ENCODE measurements at places on chromosomes 4 and X.

- no peak for DNase-seq
Measured at GRCh38 chr4:138659812-138660316, 355.7 kb upstream of the NOCT start.

DNA sequence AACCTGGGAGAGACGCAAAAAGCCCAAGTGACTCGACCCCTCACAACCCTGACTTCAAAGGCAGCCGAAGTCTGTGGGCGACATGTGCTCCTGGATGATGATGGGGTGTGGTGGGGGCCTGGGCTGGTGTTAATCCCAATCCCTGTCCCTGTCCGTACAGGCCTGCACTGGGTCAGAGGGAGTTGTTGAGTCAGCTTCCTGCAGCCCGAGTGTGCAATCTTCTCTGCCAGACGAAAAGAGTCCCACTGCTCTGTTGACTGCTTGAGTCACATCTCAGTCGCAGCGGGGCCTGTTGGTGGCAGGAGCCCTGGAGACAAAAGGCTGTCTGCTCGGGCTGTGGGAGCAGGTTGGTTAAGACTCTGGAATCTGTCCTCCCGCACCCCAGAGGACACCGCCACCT is 10.3 kb downstream of the FAM3A start:
- peak; percentile 56 for DNase-seq

- DNase-seq, result no peak
Measured at GRCh38 chrX:129626026-129626425, 28.7 kb downstream of the APLN start.

DNA sequence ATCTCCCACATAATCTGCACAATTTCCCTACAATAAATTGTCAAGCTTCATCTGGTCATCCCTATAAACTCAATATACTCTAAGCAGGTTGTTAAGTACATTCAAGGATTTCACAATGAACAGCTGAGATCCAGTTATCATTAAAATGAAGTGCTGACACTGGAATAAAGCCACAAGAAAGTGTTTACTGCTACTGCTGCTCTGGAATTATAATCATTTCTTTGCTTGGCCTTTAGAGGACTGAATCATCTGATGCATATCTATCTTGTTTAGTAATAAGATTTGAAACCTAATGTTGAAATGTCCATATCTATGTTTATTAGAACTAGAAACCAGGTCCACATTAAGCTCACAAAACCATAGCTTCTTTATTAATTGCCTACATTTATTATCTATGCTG is 338.6 kb upstream of the ZFP42 start:
- no peak for DNase-seq

DNA sequence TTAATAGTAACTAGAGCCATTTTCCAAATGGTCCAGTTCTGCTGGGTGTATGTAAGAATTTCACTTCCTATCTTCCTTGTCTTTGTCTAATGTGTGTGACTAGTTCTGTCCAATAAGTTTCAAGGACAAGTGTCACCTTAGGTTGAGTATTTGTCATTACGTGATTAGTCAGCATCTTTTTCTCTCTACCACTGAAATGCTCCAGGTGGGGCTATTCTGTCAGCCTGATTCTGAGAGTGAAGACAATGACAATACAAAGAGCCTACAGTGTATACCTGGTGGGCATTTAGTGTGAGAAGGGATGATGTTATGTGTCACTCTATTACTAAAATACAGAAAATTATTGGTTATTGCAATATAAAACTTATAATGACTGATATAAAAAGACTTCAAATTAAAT is 876.3 kb downstream of the C4orf33 start:
- DNase-seq, result no peak

GRCh38 chr4:147975325-147975724 is 243.4 kb downstream of the ARHGAP10 start:
- no peak for DNase-seq

- no peak for DNase-seq
Measured at GRCh38 chr4:186693159-186693815, 30.4 kb downstream of the FAT1 start.

- DNase-seq, result peak; percentile 38
Measured at GRCh38 chr4:47525154-47525819, 40.2 kb downstream of the ATP10D start.

DNA sequence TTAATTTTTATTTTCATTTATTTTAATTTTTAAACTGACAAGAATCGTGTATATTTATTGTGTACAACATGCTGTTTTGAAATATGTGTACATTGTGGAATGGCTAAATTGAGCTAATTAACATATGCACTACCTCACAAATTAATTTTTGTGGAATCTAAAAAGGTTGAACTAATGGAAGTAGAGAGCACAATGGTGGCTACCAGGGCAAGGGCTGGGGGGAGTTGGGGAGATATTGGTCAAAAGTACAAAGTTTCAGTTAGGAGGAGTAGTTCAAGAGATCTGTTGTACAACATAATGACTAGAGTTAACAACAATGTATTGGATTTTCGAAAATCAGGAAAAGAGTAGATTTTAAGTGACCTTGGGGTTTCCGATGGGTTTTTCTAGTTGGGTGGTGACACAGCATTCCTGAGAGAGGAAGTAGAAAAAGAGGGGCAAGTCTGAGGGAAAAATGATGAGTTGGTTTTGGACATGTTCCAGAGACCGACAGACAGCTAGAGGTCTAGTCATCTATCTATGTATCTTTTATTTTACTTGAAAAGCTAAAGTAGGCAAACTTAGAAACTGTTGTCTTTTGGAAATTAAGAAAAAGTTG is 23.2 kb downstream of the APOO start:
- DNase-seq, result no peak

- DNase-seq, result peak; percentile 81
Measured at GRCh38 chrX:45769761-45770582, 569.3 kb upstream of the DIPK2B start.

- DNase-seq, result no peak
Measured at GRCh38 chr4:117370944-117371668, 285.7 kb upstream of the TRAM1L1 start.

DNA sequence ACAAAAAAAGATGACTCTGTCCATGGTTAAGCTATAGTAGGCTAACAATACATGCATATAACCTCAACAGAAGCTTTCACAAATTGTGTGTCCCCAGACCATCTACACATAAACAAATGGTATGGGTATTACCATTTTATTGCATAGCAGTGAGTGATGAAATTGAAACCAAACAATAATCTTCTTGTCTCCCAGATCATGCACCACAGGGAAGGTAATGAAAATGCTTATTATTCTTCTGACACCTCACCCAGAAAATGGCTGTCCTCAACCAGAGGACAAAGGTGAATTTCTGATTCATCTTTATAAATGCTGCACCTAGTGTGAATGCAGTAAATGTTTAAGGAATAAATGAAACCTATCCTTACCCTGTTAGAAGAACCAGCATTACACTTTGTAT is 8.0 kb downstream of the PRSS12 start:
- no peak for DNase-seq

DNA sequence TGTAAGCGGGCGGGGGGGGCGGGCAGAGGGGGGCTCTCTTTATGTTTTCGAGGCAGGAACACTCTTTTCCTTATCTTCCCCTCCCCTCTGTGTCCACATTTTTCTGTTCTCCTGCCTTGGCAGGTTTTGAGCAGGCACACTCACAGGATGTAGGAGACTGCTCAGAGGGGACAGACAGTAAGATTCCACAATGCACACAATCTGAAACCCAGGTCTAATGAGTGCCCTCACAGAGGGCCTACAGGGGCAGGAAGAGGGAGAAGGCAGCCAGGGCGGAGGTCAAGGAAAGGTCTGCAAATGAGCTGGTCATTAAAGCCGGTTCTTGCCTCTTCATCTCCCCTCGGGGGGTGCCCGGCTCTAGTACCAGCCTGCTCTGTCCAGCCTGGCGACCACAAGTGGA is 106.1 kb upstream of the ATP6AP2 start:
- DNase-seq, result no peak

DNA sequence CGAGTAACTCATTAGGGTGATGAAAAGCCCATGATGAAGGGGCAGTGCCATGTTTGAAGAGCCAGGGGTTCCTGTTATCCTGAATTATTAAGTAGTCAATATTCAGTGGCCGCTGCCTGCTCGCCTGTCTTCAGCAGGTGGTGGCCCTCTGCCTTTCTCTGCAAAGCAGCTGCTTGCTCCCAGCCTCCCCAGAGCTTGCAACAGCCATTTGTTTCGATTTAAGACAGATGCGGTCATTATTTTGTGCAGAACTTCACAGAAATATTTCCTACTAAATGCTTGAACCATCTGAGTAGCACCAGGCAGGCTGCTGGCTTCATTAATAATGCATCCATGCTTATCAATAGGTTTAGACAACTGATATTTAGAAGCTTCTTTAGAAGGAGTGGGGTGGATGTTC is 104.3 kb upstream of the TTC29 start:
- no peak for DNase-seq

DNA sequence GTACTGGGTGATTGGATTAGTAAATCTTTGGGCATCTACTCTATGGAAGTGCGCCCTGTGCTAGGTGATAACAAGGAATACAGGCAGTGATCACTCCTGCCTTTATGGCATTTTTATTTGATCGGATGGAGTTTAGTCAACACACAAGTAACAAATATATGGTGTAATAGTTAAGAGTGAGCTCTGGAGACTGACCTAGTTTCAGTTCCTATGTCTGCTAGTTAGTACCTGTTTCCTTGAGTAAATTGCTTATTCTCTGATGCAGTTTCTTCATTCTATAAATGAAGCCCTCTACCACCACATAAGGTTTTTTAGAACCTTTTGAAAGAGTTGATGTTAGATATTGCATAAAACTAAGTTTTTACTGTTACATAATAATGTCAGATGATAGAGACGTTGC is 134.6 kb downstream of the KDM6A start:
- no peak for DNase-seq

DNA sequence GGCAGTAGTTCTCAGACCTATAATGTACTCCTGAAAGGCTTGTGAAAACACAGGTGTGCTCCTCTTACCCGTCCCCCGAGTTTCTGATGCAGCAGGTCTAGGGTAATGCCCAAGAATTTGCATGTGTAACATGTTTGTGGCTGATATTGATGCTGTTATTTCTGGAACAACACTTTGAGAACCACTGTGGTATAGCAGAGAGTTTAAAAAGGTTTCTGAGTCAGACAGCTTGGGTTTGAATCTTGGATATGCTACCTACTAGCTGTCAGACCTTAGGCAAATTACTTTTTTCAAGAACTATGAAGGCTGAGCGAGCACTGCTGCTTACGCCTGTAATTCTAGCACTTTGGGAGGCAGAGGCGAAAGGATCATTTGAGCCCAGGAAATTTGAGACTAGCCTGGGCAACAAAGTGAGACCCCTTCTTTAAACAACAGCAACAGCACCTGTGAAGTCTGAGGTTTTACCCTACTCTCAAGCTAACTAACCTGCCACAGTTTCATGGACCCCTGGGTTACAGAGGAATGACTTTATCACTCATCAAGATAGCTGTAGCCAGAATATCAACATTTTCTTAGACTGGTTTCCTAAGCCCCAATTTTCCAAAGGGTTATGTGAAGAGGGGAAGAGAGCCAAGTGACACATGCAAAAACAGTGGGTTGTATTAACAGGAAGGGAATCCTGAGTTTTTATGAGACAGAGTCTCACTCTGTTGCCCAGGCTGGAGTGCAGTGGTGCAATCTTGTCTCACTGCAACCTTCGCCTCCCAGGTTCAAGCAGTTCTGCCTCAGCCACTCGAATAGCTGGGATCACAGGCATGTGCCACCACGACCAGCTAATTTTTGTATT is 5.1 kb downstream of the AFF1 start:
- no peak for DNase-seq

- DNase-seq, result no peak
Measured at GRCh38 chr4:31139767-31140166, 419.6 kb downstream of the PCDH7 start.

All from kidney capillary endothelial cell (primary cell).